Ascending aorta (tissue), 2 donors: ENCODE measurements at places on chromosomes 12 and 14.

GRCh38 chr12:30437044-30437443 is 258.6 kb downstream of the IPO8 start:
- no peak for DNase-seq

DNA sequence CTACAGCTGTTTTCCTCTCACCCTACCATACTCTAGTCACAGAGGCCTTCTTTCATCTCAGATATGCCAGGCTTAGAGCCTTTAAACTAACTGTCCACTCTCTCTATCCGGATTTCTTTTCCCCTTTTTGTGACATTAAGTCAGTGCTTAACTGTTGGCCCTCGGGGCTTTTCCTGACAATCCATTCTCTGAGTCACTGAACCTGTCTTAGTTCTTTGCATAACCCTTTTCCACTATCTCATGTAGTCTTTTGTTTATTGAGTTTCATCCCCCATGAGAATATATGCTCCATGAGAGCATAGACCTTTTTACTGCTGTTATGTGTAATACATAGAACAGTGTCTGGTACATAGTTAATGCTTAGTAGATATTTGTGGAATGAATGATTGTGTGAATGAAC is 68.7 kb downstream of the PLEKHA5 start:
- DNase-seq: no peak

GRCh38 chr14:51462182-51462581 is 189.5 kb upstream of the FRMD6 start:
- no peak for DNase-seq

DNA sequence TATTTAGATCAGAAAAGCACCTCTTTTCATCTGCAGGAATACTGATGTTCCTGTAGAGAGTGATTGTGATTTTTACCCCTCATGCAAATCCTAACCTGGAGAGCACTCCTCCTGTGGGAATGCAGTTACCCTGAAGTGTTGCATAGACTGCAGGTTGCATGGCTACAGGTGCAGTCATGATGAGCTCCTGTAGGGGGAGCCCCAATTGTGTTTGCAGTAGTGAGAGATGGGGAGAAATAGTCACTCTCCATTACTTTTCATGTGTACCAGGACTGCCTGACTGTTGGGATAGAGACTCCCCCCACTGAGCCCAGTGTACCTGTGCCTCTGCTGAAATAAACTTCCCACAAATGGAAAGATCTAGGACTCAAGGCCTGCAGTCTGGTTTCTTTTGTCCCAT is 1086.5 kb downstream of the SLC6A15 start:
- DNase-seq: no peak

- no peak for DNase-seq
These were observed 562 bp upstream of the GLIPR1L2 start for GRCh38 chr12:75390156-75390898.

GRCh38 chr12:130132831-130133511 is 29.3 kb upstream of the FZD10 start:
- DNase-seq: no peak

DNA sequence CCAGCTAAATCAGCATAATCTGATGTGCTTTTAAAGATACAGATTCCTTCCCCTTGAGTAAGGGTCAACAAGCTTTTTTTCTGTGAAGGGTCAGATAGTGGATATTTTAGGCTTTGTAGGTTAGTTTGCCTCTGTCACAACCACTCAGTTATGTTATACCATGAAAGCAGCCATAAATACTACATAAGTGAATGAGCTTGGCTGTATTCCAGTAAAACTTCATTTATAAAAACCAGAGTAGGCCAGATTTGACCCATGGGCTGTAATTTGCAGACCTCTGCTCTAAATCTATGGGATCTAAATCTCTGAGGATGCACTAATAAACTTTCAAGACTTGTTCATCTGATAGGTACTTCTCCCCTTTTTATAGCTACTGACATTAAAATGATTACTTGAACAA is 47.7 kb downstream of the LEMD3 start:
- no peak for DNase-seq

DNA sequence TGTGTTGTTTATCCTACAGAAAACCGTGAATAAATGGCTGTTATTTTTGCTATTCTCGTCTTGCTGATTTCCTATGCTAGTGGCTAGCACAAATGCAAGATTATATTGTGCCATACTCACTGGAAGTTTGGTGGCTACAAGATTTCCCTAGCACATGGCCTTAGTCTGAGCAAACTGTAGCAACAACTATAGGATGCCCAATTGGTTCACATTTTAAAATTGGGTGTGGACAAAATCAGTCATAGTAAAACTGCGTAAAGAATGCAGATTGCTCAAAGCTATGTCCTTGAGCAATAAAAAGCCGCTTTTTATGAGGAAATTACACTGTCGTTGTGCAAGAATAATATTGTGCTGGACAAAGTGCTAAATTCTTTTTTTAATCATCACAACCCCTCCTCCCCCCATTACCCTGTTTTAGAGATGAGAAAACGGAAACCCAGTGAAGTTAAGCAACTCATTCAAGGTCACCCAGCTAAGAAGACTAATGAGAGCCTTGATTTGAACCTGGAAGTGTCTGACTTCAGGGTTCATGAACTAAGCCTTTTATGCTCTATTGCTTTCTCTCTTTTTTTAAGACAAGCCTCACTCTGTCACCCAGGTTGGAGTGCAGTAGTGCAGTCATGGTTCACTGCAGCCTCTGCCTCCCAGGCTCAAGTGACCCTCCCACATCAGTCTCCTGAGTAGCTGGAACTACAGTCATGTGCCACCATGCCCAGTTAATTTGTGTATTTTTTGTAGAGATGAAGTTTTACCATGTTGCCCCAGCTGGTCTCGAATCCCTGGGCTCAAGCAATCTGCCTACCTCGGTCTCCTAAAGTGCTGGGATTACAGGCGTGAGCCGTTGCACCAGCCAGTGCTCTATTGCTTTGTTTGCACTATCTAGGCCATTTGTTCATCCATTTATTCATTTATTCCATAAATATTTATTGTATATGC is 73.6 kb downstream of the SRGAP1 start:
- no peak for DNase-seq

- DNase-seq: peak; percentile 19
These were observed 13.8 kb downstream of the DTX1 start for GRCh38 chr12:113070117-113070906.

GRCh38 chr14:104428333-104428851 is 151.2 kb upstream of the C14orf180 start:
- DNase-seq: no peak

GRCh38 chr12:105051981-105052380 is 32.3 kb downstream of the ALDH1L2 start:
- DNase-seq: no peak

- DNase-seq: no peak
These were observed 339.8 kb downstream of the EMP1 start for GRCh38 chr12:13536219-13536910.

- no peak for DNase-seq
These were observed 168.2 kb downstream of the SUDS3 start for GRCh38 chr12:118544569-118544968.

DNA sequence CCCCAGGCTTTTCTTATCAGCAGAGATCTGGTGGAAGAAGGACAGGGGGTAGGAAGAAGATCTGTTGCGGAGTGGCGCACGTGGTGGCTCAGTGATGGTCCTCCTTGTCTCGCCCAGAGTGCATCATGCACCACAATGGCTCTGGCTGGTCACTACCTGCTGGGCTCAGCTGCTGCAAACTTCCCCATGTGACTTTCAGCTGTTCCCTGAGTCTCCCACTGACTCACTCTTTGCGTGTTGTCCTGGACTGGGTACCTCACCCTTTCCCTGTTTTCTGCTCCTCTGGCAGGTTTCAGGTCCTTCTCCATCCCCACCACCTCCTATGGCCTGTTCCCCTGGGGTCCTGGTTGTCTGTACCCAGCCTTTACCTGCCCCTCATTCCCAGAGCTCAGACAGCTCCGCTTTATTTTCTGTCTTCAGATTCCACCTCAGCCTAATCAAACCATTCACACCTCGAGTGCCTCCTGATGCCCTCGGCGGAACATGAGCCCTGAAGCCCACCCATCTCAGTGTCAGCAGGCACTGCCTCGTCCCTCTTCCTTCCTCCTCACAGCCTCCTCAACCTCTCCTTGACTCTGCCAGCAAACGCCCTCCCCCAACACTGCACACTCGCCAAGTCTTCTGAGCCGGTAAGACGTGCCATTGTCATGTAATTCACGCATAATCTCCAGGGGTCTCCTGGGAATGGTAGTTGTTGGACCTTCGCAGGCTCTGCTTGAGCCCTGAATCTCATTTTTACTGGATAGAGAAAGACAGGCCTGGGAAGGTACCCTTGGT is 1.8 kb downstream of the C1R start:
- DNase-seq: no peak

GRCh38 chr12:48300774-48301173 is 49.9 kb downstream of the ZNF641 start:
- DNase-seq: no peak

DNA sequence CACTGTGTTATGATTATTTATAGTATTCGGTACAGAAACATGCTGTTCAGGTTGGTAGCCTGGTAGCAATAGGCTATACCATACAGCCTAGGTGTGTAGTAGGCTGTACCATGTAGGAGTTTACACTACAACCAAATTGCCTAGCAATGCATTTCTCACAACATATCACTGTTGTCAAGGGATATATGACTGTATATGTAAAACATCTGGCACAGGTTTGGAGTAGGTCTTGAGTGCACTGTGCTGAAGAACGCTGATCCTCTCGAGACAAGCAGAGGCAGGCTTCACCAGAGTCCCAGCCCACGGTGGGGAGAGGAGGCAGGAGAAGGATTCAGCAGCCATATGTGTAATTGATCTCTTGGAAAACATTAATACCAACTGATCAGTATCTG is 15.0 kb upstream of the TBX5 start:
- no peak for DNase-seq

DNA sequence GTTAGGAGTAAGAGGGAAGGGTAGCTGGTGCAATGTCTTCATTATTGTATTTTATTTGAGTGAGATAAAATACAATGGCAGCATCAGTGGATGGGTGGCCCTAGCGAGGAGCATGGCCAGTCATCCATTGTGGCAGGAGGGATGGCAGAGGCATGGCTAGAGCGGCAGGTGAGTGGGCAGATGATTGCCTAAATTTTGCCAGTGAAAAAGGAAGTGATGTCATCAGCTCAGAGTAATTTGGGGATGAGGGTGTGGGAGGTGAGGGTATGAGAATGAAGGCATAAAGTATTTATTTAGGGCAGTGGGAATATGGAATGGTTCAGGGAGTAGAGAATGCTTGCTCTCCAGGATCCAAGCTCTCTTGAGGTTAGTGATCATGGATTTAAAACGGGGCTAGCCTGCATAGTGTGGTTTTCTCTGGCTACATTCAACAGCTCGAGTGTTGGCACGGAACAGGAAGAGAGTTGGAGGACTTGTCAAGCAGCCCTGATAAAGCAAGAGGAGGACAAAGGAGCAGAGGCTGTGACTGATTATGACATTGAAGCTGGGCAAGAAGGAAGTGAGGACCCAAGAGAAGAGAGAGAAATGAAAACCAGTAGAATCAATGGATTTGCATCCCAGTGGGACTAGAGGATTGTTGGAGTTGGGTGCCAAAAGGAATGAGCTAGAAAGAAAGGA is 18.7 kb upstream of the SERPINA6 start:
- DNase-seq: no peak

- no peak for DNase-seq
These were observed 8.0 kb downstream of the CCDC59 start for GRCh38 chr12:82350161-82350560.

- DNase-seq: no peak
These were observed 3.2 kb downstream of the DACT1 start for GRCh38 chr14:58640959-58641358.

GRCh38 chr12:28257411-28257810 is 67.2 kb downstream of the CCDC91 start:
- DNase-seq: no peak

DNA sequence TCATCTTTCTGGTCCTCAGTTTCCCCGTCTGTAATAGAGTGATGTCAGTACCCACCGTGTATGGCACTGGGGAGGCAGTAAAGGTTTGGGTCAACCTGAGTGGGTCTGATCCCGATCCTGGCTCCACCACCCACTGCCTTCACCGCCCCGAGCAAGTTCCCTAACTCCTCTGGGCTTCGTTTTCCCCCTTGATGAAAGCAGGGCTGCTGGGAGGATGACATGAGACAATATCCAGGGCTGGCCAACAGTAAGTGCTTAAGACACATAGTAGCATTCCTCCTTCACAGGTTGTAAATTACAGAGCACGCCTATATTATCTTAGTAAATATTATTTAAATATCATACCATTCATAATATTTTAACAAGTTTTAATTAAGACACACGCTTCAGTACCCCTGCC is 595 bp downstream of the PLEK2 start:
- DNase-seq: no peak

DNA sequence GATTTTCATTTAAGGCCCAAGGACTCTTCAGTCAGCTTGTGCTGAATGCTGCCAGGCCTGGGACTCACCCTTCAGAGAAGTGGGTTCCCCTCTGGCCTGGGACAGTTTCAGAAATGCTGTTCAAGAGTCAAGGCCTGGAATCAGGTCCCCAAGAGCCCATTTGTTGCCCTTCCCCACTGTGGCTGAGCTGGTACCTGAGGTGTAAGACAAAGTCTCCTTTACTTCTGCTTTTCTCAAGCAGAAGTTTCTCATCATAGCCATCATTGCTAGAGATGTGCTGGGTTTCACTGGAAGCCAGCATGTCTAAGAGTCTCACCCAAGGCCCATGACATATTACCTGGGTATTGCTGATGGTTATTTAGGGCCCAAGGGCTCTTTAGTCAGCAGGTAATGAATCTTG is 8.9 kb downstream of the FANCM start:
- no peak for DNase-seq

- no peak for DNase-seq
These were observed 29.6 kb downstream of the NR1H4 start for GRCh38 chr12:100503228-100503628.

GRCh38 chr12:119876761-119877638 is at the start of gene CIT:
Gene CIT, minus strand, starts transcription at chr12:119877320. Its CDS starts 1,152 bp downstream, at chr12:119876168.
- DNase-seq: peak; percentile 89

- no peak for DNase-seq
These were observed 46.1 kb downstream of the DNAH10 start for GRCh38 chr12:123808167-123808566.
